Naive thymus-derived CD8-positive, alpha-beta T cell (primary cell): ENCODE measurements at places on chromosomes 7 and 10. TPM values are rescaled to one million over a fixed set of nuclear protein-coding genes. Genes with fewer than 3 reads are reported as not detected.
A peak's percentile ranks its signal among the peaks of the same experiment; 100 is the strongest.

- no peak for DNase-seq
These were observed 64.9 kb upstream of the C1QL3 start for GRCh38 chr10:16586358-16587138.

GRCh38 chr10:89556600-89556999 lies 21.2 kb upstream of the SLC16A12 start:
- no peak for DNase-seq

GRCh38 chr10:67224553-67224952 lies 298.7 kb downstream of the LRRTM3 start:
- DNase-seq: no peak

DNA sequence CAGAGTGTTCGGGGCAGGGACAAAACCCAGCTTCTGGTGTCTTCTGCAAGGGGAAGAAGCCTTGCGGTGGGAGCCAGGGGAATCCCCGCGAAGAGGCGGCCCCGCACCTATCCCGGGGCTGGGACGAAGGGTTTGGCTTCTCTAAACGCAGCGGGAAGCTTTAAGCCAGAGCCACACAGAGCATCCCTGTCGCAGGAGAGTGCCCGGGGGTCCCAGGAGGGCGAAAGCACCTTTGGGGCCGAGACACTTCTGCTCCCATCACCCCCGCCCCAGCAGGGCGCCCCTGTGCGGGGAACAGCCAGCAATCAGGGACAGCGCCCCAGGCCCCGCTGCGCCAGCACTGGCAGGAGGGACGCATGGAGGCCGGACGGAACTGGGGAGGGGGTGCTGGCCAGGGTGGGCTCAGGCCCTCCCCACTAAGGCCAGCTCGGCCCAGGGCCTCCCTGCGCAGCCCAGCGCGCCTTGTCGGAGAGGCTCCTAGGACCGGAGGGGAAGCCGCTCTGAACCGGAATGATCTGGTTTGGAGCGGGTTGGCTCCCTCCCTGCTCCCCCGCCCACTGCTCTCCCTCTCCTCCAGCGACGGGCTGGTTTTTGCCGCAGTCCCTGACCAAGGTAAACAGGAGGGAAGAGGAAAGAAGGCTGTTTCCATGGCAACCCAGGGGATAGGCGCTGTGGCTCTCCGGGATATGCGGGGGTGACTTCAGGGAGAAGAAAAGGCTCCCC lies 63.9 kb downstream of the TMEM209 start:
- peak; percentile 25 for DNase-seq

ACBD7 gene
- 1.2 TPM for total RNA-seq

C10orf53 gene
- total RNA-seq: not detected

TWIST1 gene
- not detected for total RNA-seq
